ENCODE measurements at places on chromosomes 12 and 14.

DNA sequence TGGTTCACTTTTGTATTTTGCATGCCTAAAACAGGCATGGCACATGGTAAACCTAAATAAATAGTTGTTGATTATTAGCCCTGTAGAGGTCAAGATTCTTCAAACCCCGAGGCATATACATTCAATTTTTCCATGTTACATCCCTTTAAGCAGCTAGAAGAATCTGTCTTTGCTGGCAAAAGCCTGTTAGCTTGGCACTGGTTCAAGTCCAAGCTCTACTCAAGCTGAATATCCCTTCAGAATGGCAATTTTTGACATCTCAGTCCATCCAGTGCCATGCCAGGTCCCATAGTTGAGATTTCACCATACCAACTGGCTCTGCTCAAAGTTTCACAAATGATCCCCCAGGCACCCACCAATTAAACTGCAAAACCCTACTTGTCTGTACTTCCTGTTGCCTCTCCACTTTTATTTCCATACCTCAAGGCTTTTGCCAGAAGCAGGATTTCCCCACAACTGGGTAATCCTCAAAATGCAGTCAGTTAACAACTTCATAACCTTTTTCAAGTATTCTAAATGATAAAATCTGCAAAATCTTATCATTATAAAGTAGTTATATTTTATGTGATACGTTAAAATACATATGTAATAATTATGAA, 9.0 kb upstream of the DCN start:
- no peak for DNase-seq

GRCh38 chr12:19695244-19696098, 256.2 kb downstream of the AEBP2 start:
- no peak for DNase-seq

DNA sequence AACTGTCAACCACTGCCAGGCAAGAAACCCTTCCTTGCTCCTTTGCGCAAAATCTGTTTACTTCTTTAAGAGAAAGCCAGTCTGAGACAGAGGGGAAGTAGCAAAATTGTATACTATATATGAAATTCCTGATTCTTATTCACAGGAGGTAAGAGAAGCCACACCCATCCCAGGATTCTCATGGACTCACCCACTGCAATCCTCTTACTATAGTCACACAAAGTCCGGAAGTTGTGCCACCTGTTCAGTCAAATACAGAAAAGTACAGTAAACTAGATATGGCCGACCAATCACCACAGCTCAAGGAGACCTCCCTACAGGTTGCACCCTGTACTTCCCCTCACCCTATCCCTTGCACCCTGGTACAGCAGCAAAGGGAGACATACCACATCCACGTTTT, 2.9 kb downstream of the PRMT5 start:
- DNase-seq, result no peak

DNA sequence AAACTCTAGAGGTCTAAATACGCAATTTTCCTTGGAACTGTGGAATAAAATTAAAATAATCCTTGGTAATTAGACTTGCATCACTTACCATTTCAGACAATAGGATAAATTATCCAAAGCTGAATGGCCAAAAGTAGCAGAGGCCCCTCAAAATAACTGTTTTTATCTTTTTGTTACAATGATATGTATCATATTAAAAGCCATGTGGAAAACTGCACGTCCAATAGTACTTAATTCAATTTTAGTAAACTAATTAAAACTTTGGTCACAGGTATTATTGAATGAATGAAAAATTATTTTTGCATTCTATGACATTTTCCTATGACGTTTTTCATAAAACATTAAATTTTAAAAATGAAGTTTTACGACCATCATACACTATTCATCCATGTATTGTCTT, 98.5 kb downstream of the CDK17 start:
- DNase-seq, result no peak

GRCh38 chr12:51721282-51721940, 127.1 kb downstream of the FIGNL2 start:
- no peak for DNase-seq

- DNase-seq, result no peak
Measured at GRCh38 chr12:52091869-52092268, 12.4 kb downstream of the SMIM41 start.

DNA sequence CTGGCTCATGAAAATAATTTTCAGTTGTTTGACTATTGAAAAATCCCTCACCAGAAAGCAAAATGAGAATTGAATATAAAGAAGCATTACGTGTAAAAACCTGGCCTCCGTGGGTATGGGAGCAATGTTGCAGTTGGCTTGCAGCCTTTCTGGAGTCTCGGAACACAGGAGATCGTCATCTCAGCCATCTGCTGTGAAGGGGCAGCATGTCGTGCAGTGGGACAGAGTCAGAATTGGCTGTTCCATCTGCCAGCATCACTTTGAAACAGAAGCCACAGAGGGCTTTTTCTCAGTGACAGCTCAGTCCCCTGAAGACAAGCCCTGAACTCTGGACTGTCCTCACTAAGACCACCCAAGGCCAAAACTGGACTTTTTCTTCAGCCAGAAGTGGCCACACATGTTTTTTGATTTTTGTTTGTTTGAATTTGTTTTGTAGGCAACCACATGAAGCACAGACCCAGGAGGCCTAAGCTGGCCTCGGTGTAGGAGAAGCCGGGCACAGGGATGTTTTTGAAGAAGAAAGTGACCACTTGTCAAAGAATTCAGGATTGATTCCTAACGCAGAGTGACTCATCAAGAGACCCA, 170.8 kb upstream of the DYRK2 start:
- DNase-seq, result no peak

DNA sequence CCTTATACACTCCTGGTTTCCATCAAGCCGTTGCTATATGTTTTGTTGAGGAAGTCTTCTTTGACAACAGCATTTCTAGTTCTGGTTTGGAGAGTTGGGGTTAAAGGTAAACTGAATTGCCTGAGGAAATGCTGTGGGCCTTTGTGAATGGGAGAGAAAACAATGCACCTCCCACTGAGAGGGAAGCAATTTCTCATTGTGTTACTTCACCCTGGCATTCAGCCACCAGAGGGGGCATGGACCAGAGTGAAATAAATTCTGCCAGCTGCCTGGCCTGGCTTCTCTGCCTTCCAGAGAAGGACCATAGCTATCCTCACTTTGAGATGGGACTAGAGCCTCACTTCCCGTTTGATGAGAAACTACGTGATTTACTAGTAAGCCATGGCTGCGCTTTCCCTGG, 475.3 kb downstream of the EGLN3 start:
- peak; percentile 9 for DNase-seq

GRCh38 chr14:51805541-51805940, 54.9 kb upstream of the GNG2 start:
- no peak for DNase-seq

- no peak for DNase-seq
Measured at GRCh38 chr14:99267837-99268781, 3.9 kb downstream of the BCL11B start.

- DNase-seq, result no peak
Measured at GRCh38 chr14:68851078-68851477, 58.2 kb upstream of the ZFP36L1 start.

GRCh38 chr12:92623386-92623785, 79.4 kb upstream of the PLEKHG7 start:
- DNase-seq, result no peak

DNA sequence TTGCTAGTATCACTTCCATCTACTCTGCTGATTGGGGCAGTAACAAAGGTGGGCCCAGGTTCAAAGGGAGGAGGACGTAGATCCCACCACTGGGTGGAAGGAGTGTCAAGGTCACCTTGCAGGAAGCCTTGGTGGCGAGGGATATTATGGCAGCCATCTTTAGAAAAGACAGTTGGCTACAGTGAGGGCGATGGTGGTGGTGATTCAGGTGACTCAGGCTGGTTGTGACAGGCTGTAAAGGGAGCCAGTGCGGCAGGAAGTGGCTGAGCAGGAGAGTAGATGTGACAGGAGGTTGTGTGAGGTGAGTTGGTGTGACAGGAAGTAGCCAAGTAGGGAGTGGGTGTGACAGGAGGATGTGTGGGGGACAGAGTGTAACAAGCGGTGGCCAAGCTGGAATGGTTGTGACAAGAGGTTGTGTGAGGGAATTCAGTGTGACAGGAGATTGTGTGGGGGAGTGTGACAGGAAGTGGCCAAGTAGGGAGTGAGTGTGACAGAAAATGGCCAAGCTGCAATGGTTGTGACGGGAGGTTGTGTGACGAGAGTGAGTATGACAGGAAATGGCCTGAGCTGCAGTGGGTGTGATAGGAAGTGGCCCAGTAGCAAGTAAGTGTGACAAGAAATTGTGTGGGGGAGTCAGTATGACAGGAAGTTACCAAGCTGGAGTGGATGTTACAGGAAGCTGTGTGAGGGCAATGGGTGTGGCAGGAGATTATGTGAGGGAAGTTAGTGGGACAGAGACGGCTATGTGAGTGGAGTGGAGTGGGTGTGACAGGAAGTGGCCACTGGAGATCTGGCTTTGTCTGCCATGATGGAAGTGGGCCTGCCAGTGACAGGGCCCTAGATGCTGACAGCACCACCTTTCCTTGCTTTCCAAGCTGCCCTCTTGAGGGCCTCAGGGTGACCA, 136.5 kb upstream of the MYL2 start:
- DNase-seq, result no peak

GRCh38 chr14:99549684-99550083, 54.3 kb downstream of the CCDC85C start:
- DNase-seq, result peak; percentile 44

DNA sequence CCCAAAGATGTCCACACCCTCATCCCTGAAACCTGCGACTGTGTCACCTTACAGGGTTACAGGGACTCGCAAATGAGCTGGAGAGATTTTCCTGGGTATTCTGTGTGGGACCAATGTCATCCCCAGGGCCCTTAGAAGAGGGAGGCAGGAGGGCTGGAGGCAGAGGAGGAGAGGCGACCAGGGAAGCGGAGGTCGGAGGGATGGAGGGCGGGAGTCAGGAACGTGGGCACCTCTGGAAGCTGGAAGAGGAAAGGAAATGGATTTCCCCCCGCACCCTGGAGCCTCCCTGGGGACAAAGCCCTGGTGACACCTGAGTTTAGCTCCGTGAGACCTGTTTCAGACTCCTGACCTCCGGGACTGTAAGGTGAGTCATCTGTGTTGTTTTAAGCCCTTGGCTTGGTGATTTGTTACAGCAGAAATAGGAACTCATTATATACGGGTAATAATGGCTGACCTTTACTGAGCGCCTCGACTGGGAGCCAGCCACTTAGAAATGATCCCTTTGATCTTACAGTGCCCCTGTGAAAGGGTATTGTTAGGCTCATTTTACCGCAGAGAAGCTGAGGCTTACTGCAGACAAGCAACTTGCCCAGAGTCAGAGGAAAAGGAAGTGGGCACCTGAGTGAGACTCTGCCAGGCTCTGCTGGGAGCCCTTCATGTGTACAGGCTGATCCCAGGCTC, 29.3 kb upstream of the FZD10 start:
- no peak for DNase-seq

- no peak for DNase-seq
Measured at GRCh38 chr12:41013881-41014642, 174.1 kb upstream of the PDZRN4 start.

- DNase-seq, result no peak
Measured at GRCh38 chr12:69514111-69514510, 43.9 kb downstream of the FRS2 start.

GRCh38 chr12:114499338-114499737, 93.4 kb upstream of the TBX5 start:
- DNase-seq, result peak; percentile 56

DNA sequence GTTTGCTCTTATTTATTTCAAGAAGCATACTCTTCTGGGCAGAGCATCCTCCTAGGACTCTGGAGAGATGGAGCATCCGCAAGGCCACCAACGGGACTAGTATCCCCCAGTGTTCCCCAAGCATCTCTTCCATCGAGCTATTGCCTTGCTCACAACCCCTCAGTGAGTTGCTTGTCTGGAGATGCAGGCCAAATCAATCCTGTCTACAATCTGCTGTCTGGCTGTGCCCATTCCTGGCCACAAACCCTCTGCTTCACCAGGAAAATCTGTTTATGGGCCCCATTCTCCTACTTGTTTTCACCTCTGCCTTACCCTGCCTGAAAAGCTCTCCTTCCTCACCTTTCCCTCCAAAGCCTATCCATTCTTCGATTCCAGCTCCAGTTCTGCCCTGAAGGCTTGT, 219.2 kb downstream of the CACNA1C start:
- no peak for DNase-seq

GRCh38 chr12:103540319-103540718, 44.6 kb upstream of the C12orf42 start:
- no peak for DNase-seq

DNA sequence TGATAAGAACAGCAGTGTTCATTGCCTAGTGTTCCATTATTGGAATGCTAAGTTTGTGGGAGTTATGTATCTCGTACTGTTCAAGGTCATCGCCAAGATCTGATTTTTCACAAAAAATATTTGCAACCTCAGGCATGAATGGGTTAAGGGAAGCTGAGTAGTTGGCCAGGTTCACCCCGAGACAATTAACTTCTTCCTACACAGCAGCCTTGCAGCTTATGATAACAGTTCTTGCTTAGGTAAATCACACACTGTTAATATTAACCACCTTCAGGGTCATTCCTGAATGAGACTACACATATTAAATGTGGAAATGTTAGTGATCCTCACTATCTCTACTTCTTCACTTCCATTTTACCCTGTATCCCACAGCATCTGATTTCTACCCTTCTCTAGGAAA, 18.0 kb downstream of the FKBP11 start:
- DNase-seq, result no peak

GRCh38 chr14:44893535-44893934, 68.2 kb downstream of the KLHL28 start:
- DNase-seq, result no peak

DNA sequence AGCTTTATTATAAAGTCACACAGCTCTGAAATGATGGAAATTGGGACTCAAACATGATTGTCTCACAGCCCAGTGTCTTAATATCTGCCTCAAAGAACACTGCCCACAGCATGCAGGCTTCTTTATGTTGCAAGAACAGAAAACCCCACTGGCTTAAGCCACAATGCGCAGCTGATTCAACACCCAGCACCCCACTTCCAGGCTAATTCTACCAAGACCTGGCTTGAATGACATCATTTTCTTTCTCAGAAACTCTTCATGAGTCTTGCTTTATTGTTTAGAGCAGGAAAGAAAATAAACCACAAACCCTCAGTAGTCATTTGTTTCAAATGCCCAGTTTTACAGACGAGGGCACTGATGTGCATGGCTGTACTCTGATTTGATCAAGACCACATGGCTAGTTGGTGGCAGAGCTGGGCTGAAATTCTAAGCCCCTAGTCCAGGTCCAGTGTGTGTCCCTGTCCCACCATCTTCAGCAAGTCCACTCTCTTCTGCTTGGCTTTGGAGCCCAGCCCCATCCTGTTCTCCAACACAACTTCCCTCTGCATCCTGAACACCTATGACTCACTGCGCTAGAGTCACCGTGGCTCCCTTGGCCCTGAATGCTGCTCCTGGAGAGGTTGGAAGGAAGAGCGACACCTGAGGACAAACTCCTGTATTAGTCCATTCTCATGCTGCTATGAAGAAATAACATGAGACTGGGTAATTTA, 50.3 kb upstream of the SRSF5 start:
- peak; percentile 87 for DNase-seq

DNA sequence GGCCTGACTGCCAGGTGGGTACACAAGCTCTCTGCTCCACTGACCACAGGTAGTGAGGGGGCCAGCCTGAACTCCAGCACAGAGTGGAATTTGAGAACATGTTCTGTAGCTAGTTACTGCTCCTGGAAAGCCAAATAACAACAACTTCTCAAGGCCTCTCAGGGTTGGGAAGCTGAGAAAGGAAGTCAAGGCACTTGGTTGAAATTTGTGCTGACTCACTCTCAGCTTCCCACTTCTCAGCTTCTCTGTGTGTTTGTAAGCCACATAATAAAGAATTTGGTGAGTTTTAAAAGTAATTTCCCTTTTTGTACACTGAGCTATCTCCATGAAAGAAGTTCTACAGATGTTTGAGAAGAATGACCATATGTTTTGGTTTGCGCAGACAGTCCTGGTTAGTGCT, 234.9 kb downstream of the KTN1 start:
- DNase-seq, result no peak

GRCh38 chr12:69151254-69151764, 88.1 kb upstream of the CPSF6 start:
- no peak for DNase-seq

All from AG20443 (cell line).